ENCODE measurements at places on chromosomes 16 and 17.

- peak; percentile 65 for DNase-seq
Measured at GRCh38 chr17:61662741-61663140, 71.7 kb upstream of the NACA2 start.

DNA sequence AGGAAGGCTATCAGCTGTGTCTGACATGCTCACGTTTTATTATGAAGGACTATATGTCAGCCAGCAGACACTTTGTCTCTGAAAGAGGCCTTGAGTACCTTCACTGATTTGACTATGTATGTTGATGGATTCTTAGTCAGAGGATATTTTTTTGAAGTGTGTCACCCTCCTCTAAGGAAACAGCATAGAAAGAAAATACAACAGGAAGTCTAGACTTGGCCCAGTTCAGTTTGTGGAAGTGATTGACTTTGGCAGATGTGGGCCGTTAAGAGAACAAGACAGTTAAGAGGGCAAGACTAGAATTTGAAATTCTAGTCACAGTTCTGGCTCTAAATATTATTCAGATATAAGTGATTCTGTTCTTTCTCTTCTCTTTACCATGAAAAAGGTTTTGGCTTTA lies 471.5 kb downstream of the CDH8 start:
- DNase-seq: no peak

DNA sequence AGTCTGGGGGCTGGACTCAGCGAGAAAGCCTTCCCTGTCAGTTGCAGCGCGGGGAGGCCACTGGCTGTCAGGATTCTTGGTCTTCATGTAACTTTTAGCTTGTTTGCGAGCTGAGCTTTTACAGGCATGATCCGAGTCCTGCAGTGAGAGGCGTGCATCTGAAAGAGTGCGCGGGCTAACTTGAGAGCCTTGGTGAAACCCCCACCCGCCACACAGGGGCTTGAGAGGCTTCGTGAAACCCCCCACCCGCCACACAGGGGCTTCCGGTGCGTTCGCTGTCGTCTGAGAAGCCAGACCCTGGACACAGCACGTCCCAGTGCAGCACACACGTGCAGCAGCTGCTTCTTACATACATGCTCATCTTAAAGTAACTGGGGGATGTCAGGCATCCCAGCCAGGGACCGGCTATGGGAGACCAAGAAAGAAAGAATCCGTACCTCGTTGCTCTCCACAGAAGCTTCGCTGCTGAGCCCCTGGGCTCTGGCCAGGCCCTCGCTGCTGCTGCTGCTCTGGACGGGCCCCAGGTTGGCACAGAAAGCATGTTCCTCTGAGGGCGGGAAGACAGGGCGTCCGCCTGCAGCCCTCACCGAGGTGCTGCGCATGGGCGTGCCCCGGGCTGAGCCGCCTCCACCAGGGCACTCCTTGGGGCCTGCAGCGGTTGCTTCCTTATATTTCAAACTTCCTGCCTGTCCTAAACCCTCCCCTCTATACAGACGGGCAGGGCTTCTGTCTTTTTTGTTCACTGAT lies 7.8 kb downstream of the NUDT16L1 start:
- no peak for DNase-seq

- DNase-seq: no peak
Measured at GRCh38 chr16:2042171-2042985, 5.3 kb downstream of the NTHL1 start.

- no peak for DNase-seq
Measured at GRCh38 chr16:85447693-85448313, 165.3 kb upstream of the GSE1 start.

DNA sequence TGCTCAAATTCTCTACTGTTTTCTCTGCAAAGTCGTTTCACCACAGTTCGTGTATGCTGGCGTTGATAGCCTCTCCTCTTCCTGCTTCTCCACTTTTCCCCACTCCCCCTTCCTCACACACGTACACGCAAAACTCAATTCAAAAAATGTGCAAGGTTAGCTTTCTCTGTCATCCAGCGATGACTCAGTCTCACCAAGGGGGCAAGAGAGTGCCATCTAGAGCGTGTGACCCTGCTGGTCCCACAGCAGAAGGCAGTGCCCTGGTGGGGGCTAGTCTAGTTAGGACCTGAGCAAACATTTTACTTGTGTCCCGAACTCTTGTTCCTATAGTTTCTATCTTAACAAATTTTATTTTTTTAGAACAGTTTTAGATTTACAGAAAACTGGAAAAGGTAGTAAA lies 121.2 kb upstream of the CHMP6 start:
- no peak for DNase-seq

DNA sequence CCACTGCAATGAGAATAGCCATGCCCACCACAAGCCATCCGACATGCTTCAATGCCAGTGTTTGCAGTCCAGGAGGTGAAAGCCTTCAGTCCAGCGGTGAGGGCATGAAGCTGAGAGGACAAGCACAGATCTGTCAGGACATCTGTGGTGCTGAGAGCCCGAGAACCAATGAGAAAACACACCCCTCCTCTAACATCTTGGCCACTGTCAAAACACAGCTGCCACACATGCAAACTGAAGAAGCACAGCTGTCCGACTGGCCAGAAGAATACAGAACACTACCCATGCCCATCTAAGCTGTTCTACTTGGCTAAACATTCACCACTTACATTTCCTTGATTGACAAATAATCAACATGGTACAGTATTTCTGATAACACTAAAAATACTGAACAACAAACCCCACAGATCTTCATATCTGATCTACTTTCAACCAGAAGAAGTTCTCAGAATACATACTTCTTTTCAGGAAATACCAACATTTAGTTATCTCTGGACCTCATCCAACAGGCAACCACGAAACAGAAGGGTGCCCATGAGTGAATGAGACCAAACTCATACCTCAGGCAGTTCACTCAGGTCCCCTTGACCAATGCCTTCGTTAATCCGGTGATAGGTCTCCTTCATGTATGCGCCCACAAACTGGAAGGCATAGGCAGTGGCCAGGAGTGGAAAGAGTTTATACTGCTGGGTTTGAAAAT lies 10.2 kb upstream of the FBF1 start:
- DNase-seq: no peak

GRCh38 chr17:69949973-69950695 lies 124.9 kb upstream of the KCNJ16 start:
- DNase-seq: no peak

Measured in fibroblast of mammary gland (primary cell).